GOT3 (cell line): ENCODE measurements at places on chromosomes 4 and X.

DNA sequence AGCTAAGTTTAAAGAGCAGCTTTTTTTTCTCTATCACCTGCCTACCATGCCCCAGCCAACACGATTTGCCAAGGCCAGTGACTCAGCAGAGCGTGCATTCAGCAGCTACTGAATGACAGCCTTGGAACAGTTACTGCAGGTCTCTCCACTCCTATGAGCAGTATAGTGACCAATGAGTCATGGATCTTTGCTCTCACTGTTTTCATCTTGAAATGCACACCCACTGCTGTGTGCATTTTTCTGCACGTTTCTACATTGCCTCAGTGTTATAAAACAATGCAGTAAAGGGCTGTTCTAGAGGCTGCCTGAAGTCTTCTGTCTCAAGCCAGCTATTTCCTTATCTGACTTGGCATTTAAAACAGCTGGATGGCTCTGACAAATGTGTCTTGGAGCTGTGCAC, 66.0 kb upstream of the C4orf54 start:
- no peak for DNase-seq

DNA sequence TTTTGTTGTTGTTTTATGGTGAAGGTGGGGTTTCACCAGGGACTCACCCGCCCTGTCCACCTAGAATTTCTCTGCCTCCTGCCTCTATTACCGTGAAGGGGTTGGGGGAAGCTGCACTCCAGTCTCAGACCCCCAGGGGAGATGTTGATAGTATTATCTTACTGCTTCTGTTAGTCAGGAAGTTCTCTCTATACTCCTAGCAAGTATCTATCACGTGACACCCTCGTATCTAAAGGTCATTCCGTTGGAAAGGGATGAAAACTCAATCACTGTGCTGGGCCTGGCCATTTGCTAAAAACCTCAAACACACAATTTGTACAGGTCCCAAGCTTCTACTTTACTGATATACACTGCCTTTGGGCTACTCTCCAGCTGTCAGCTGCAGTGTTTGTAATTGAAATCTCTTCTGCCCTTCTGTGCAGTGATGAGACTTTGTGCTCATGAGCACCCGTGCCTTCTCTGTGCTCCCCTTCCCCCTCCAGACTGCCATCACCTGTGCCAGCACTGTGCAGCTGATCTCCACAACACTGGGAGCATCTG, 188.5 kb upstream of the ANXA3 start:
- no peak for DNase-seq

- no peak for DNase-seq
These were observed 44.7 kb upstream of the EPGN start for GRCh38 chr4:74263551-74263950.

DNA sequence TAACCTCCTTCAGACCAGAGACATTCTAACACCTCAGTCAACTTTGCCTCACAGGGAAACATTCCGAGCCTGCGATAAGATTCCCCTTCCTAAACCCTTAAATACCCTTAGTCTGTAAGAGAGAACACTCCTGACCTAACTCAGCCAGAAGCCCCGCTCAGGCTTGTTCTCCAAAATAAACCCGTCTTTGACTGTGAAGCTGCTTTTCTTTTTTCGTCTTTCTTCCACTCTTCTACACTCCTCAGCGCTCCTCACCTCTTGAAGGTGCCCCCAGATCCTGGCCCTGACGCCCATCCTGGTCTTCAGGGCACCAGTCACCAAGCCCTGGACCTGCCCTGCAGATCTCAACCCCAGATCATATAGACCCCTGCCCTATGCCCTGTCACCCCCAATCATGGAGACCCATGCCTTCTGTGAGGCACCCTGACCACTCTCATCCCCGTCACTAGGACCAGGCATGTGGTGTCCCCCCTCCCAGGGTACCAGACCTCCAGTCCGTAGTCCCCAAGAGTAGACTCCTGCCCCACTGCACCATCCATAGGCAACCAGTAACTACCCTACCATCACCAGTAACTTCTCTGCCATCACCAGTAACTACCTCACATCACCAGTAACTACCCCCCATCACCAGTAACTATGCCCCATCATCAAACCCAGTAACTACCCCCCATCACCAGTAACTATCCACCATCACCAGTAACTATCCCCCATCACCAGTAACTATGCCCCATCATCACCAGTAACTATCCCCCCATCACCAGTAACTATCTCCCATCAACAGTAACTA, 3.5 kb downstream of the ASMTL start:
- DNase-seq, result no peak
